ENCODE measurements at places on chromosomes 4 and X.

GRCh38 chrX:94524867-94525266 is 850.9 kb downstream of the FAM133A start:
- DNase-seq, result no peak

GRCh38 chr4:162154862-162155540 is 8.8 kb downstream of the FSTL5 start:
- no peak for DNase-seq

DNA sequence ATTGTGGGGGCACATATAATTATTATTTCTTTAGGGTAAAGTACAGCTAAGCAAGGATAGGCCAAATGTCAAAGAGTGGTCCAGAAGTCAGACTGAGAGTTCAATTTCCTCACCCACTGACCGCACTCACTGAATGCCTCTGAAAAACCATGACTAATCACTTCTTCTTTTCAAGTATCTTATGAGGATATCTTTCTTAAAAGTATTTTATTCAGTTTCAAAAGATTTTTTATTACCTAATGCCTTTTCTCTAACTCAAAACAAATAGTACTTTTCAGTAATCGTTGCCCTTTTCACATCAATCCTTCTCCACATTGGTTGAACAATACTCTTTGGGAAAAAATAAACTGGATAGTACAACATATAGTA is 61.7 kb upstream of the CAMK2D start:
- no peak for DNase-seq

GRCh38 chr4:174930895-174931294 is 12.7 kb downstream of the ADAM29 start:
- DNase-seq, result no peak

DNA sequence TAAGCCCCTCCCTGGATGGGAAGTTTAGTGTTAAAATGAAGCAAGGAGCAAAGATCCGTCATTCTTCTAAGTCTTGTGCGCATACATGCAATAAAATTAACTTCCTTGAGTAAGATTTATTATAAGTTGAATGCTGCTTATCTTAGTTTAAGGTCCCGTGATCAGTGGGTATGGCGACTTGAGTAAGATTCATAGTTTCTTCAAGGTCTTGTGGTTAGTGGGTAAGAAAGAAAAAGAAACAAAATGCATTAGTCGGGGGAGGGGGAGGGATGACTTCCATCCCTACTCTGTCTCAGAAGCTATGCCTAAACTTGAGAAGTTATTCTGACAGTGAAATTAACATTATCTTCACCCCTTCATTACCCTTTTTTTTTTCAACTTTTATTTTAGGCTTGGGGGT is 127.3 kb upstream of the MAGEB16 start:
- DNase-seq, result no peak

DNA sequence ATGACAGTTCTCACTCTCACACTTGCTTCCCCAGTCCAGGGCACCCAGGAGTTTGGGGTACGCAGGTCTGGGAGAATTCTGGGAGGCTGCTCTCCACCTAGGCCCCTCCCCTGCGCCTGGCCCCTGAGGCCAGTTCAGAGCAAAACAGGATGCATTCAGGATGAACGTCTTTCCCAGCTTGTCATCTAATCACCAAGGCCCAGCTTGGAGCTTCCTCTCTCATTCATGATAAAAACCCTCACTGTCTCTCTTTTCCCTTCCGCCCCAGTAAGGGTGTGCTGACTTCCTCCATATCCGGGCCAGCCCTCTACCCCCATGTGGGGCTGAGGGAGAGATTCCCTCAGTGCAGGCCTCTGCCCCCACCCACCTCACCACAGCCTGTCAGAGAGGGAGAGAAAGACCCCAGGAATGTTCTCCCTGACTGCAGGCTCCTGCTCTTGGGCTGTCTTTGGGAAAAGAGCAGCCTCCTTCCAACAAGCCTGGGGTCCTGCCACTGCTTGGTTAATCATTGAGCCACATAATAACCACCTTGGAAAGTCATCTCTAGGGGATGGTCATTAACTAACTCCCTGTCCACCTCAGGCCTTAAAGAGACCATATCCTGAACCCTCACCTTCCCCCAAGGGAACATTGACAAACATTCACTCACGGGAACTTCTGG is 50.1 kb downstream of the STARD8 start:
- DNase-seq, result no peak

DNA sequence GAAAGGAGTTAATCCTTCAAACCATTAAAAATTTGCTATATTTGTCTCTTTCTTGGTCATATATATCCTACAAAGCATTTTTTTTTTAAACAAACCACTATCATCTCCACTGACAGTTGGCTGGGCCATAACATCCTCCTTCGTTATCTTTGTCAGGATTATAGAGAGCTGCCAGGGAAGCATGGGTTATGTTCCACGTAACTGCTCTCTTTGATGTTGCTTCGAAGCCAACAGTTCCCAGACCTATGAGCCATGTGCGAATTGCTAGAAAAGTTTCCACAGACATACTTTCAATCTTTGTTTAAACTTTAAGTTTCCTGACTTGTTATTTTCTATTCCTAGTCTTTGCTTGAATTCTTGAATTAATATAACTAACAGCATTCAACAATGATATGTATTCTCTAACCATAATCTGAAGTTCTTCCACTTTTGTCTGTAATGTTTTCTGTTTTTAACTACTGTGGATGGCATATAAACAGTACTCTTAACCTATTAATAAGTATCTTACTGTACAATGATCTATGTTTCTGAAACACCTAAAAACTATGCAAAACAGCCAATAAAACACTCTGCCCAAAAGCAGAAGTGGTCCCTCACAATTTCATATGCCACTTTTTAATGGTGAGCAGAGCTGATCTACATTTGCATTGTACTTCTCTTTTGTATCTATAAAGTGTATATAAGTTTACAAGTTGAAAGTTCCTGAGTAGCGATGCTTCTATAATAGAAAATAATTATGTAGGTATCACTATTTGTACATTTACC is 37.9 kb downstream of the EREG start:
- no peak for DNase-seq
